ENCODE measurements at places on chromosomes 11 and 22. TPM values are rescaled to one million over a fixed set of nuclear protein-coding genes. Genes with fewer than 3 reads are reported as not detected.

- no peak for DNase-seq
These were observed 98.7 kb downstream of the SWAP70 start for GRCh38 chr11:9762531-9762930.

DNA sequence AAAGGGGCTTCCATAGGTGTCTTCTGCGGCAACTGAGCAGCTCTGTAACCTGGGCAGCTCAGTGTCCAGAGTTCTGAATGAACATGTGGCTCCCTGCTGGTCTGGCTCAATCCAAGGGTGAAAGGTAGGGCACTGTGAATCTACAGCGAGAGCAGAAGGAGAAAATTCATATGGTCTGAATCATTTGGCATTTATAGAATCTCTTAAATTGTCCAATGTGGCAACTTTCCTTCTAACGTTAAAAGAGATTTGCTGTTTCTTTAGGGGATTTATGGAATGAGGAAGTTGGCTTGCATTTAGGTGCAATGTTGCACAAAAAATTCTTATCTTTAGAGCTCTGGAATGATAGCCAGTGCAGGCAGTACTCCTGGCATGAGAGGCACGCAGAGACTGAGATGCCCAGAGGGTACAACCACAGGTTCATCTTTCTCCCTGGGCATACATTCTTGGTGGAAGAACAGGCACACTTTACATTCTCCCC lies 17.0 kb downstream of the ATXN10 start:
- no peak for DNase-seq

Gene ZDHHC5
- total RNA-seq, result 28.6 TPM

Gene RPS19BP1
- total RNA-seq, result 154 TPM

Gene PKDREJ
- not detected for total RNA-seq

Gene BTG4
- total RNA-seq, result not detected

DNA sequence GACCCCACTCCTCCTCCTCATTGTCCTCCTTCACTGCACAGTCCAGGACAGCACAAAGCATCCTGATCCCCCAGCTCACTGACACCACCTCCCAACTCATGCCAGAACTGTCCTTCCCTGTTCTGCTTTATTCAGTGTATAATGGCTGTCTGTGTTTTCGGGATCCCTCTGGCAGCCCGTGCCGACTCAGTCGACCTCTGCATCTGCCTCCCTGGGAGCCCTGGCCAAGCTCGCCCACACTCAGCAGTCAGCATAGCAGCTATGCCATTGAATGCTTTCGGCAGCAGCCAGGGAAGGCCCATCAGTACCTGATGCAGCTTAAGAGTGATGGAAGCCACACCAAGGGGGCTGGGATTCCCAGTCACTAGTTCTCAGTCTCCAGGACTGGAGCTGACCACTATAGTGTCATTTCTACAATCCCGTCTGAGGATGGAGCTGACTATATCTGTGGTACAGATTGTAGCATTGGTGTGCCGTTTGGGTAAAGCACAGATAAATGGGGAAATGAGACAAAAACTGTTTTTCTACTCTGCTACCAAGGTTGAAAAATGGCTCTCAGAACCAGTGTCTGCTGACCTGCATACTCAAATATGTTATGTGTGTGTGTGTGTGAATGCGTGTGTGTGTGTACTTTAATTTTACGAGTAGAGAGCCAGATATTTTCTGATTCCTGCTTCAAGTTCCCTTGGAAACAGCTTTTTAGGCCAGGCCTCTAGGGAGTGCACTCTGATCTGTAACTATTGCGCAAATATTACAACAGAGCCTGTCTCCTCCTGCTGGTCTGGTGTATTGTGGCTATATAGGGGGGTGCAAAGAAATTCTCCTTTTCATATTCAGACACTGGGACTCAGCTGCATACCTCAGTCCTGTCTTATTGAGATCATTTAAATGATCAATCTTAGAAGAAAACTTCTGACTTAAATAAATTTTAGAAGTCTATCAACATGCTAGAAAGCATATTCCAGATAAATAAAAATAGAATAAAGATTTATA lies 78.8 kb upstream of the TOP3B start:
- DNase-seq, result no peak

DNA sequence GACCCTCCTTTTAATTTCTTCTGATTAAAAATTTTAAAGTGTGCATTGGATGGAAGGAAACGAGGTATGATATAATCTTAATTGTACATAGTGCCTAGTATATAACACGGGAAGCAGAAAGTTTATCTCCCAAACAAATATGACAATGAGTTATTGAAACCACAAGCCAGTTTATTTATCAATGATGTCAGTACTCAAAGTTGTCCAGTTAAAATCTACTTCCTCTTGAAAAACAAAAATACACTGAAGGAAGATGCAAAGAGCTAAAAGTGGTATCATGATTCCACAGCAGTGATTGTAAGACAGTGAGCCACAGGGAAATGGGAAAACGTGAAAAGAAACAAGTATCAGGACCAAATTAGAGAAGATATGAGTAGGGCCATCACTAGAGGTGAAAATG lies 18.8 kb upstream of the OR5B21 start:
- DNase-seq, result no peak

Gene CRYBA4
- total RNA-seq, result 0.22 TPM

- DNase-seq, result no peak
These were observed 116.8 kb downstream of the RRAS2 start for GRCh38 chr11:14242187-14242586.

GRCh38 chr11:86993031-86993430 lies 37.8 kb upstream of the FZD4 start:
- no peak for DNase-seq

- DNase-seq, result no peak
These were observed 8.8 kb upstream of the MYRF start for GRCh38 chr11:61743486-61744095.

- peak; percentile 60 for DNase-seq
These were observed 57.5 kb downstream of the C22orf31 start for GRCh38 chr22:29003975-29004646.

- DNase-seq, result no peak
These were observed 35.8 kb downstream of the RRAS2 start for GRCh38 chr11:14323118-14323676.

Measured in H7 (cell line).